ENCODE measurements at places on chromosomes 6 and 20.

DNA sequence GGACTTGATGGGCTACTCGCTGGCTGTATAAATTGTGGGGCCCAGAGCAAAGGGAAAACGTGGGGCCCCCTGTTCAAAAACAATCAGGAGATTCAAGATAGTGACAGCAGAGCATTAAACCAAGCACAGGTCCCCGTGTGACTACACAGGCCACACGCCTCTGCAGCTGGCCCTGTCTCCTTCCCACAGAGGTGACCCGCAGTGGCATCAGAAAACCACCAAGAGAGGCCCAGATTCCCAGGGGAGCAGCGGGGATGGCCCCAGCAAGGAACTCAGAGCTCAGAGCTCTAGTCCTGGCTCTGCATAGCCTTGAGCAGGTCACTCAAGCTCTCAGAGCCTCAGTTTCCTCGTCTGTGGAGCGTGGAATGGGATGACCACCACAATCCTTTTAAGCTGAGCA is 57.6 kb downstream of the CPNE5 start:
- DNase-seq, result no peak

DNA sequence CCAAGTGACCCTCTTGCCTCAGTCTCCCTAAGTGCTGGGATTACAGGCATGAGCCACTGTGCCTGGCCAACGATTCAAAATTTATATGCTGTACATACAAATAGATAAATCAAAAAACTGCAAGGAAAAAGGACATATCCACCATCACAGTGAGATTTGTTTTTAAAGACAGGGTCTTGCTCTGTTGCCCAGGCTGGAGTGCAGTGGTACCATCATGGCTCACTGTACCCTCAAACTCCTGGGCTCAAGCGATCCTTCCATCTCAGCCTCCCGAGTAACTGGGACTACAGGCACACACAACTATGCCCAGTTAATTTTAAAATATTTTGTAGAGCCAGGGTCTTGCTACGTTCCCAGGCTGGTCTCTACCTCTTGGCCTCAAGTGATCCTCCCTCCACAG is 61.5 kb downstream of the MAP3K7 start:
- no peak for DNase-seq

GRCh38 chr6:150925976-150926375 is 60.5 kb downstream of the MTHFD1L start:
- no peak for DNase-seq

- DNase-seq, result no peak
Observed at GRCh38 chr6:141580131-141580530, 552.6 kb upstream of the GJE1 start.

DNA sequence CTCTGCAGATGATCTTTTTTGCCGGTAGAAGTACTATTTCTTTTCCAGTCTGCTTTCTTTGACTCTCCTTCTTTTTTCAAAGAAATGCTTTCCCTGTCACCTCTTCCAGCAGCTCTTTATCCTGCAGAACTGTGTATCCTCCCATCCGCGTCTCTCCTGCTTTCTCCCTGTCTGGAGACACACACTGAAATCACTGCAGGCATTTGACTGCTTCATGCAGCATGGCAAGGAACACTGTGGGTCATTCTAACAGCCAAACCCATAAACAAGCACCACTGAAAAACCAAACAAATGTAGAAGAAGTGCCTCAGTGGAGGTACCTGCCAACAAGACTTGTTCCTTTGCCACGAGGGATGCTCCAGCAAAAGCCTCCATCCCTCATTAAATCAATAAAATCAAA is 403.7 kb upstream of the CITED2 start:
- no peak for DNase-seq

DNA sequence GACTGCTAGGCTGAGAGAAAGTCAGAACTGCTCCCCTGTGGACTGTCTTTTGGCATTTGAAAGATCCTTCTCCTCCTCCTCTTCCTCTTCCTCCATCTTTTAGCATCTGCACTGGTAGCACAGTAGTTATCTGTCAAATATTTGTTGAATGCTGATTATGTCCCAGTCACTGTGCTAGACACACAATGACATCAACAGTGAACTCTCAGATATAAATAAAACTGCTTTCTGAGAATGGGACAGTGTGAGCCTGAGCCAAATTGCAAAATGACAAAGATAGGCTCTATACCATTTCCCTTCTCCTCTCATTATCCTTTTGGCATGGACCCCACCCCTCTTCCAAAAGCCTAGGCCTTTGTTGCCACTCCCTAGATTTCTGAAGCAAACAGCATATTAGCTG is 27.9 kb upstream of the LRRC1 start:
- no peak for DNase-seq

GRCh38 chr6:80438772-80439171 is 332.3 kb downstream of the BCKDHB start:
- DNase-seq, result no peak

GRCh38 chr6:140921366-140922226 is 1211.1 kb upstream of the GJE1 start:
- DNase-seq, result no peak

- DNase-seq, result no peak
Observed at GRCh38 chr20:41078329-41078728, 49.7 kb downstream of the TOP1 start.

DNA sequence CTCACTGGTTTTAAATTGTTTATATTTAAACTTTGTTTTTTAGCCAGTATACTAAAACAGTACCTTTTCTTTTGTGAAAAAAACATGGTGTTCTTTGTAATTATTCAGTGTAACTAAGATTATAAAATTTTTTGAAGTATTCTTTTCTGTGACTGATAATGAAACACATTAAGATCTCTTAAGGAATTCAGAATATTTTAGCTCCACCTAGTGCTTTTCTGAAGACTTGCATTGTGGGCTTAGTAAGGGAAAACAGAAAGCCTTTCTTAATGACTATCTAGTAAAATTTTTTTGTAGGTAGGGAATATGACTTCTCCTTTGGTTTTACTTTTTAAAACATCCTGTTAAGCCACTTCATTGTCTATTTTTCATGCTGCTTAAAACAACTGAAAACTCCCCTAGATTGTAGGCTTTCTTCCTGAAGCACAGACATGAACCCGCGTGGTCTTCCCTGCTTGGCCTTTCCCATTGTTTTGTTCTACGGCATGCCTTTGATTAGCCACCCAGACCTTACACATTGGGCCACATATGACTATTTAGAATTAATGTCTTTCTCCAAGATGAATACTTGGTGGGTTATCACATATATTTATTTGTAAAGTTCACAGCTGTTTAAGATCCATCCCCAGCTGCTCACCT is 72.1 kb downstream of the AFDN start:
- no peak for DNase-seq

DNA sequence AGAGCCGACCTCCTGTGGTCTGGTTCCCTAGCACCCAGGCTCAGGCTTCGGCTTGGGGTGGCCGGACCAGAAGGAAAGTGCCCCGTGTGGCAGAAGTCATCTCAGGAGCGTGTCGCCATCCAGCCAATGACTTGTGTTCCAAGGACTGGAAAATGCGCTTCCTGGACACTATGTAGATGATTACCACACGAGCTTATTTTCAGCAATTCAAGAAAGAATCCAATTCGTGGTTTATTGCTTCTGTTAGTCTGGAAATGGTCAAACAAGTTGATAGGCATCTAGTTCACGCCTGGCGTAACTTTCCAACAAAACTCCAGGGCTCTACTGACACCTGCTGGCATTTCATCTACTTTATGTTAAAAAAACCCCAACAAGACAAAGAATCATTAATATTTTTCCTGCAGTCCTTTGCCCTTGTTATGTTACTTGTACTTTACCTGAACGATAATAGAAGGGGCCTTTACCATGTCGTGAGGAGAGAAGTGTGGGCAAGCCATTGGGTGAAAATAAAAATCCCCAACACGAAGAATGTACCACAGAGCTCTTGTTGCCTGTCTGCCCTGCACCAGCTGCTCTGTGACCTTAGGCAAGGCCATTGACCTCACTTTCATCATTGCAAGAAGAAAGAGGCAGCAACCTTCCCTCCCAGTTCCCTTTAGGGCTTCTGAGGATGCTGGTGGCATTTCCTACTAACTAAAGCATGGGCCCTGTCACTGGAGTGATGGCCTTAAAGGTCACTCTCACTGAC is 154.7 kb upstream of the LAMP5 start:
- no peak for DNase-seq

Measured in activated T-cell treated with anti-CD3 and anti-CD28 coated beads for 24 hours (primary cell).